ENCODE measurements at places on chromosomes 2 and 18.

DNA sequence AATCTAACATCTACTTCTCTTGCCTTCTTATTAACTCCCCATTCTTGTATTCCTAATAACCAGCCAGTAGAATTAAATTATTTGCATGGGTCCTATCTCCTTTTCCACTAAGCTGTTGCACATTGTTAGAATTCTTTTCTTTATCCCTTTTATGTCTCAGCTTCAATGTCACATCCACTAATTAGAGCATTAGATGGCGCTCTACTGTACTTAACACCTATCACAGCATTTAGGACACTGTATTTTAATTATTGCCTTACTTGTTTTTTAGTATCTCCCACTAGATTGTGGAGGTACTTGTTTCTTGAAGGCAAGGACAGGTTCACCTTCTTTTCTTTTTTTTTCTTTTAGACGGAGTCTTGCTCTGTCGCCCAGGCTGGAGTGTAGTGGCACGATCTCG is 3.8 kb downstream of the LIPT1 start:
- DNase-seq = no peak

GRCh38 chr2:51324051-51324450 is 292.1 kb upstream of the NRXN1 start:
- no peak for DNase-seq

DNA sequence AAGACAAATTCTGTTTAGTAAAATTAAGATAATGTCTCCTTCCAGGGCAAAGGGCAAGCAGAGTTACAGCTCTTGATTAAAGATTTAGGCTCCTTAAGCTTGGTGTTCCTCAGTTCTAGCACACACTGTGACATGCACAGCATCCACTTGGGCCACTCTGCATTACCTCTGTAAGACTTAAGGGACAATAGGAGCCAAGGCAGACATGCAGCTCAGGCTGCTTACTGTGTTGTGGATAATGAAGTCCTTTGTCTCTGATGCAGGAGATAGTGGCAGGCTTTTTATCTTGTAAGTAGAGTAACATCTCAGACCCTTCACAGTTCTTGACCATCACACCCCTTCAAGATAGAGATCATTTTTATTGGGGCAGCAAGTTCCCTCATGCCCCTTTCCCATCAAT is 31.2 kb downstream of the RBM45 start:
- DNase-seq = no peak

- DNase-seq = no peak
Measured at GRCh38 chr18:76145521-76146376, 349.3 kb downstream of the ZNF516 start.

DNA sequence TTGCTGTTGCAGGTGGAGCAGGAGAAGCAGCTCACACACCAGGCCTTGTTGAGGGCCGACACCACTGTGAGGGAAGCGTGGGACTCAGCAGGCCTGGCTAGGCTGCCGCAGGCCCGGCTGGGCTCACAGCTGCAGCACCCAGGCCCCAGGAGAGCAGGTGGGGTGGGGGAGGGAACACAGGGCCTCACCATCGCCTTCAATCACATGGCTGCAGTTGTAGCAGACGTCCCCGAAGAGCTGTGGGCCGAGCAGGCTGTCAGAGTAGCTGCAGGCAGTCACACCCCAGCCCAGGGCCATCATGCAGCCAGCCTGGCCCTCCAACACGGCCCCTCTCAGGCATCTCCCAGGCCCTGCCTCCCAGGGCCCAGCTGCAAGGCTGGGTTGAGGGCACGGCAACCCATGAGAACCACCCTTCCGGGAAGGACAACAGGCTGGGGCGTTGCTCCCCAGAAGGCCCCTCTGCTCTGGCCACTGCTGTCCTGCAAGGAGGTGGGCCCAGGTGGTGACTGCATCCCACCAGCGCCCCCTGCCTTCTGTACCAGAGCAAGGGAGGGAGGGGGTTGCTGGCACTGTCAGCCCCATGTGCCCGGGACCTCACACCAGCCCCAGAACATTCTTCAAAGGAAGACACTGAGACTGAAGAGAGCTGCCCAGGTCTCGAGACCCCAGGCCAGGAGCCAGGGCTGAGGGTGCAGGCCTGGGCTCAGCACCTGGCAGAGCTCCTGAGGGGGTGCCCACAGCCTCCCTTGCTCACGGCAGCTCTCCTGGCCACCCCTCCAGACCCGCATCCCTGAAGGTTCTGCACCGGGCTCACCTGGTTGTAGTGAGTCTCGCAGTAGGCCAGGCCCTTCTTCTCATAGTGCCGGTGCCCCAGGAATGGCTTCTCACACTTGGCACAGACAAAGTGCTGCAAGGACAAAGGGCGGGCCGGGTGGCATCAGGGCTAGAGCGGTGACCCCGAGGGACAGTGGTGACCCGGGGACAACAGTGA is 5.6 kb upstream of the GPR17 start:
- no peak for DNase-seq

- no peak for DNase-seq
Measured at GRCh38 chr2:239285071-239285931, 115.5 kb downstream of the HDAC4 start.

DNA sequence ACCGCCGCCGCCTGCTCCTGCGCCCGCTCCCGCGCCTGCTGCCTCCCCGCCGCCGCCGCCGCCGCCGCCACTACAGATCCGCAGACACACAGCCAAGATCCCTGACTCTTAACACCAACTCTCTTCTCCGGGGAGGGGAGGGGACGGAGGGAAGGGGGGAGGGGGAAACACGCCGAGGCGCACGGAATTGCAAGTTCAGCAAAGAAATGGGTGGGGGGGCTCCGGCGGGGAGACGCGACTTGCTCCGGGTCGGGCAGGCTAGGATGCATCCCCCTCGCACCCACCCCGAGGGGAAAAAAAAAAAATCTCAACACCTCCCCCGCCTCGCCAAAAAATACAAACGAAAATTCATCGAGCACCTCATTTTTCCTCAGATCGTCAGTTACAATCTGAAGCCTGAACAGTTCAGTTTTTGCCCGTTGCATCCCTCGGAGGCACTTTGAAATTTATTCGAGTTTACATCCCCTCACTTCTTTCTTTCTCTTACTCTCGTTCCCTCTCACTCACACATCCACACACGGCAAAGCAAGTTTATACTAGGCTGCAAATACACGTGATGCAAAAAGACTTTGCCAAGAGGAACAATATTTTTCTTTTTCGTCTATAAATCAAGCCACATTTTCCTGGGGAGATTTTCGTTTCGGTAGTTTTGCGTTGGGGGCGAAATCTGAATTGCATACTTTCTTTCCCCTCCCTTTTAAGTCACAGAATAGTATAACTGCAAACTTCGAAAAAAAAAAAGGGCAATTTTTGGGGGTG is at the start of gene TCF4:
TSS of gene TCF4 (minus strand) at position 82 of the 759 bp plus-strand sequence. CDS start 1,076 bp downstream, outside the sequence.
- no peak for DNase-seq

DNA sequence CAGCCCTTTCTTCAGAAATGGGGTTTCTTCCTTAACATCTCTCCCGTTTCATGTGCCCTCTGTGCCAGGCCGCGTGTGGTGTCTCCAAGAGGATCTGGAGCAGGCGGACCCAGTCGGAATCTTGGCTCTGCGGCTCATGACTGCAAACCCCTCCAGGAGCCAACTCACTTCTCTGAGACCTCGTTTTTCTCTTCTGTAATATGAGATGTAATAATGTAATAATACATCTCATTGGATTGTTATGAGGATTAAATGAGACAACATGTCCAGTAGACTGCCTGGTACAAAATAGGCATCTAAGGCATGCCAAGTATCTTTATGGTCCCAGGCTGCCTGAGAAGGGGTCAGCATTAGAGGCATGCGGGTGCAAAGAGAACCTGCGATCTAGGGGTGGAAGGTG is 221.3 kb upstream of the REV1 start:
- no peak for DNase-seq

- no peak for DNase-seq
Measured at GRCh38 chr2:119109866-119110265, 48.7 kb downstream of the C1QL2 start.

- DNase-seq = no peak
Measured at GRCh38 chr2:190627448-190628412, 21.2 kb upstream of the NAB1 start.

DNA sequence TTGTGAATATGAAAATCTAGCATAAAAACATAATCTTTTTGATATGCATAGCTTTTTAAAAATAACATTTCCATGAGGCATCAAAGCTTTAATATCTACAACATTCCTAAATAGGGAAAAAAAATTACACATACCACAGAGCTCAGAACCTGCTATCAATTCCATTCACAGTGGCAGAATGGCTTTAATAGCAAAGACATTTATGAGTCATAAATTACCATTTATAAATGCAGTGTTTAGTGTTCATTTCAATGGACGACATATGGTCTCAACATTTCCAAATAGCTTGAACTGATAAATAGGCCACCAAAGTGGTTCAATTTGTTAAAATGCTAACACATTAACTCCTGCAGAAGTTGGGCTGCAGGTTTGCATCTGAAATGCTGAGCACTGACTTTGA is 600.6 kb upstream of the SETBP1 start:
- DNase-seq = no peak

- DNase-seq = no peak
Measured at GRCh38 chr18:43590182-43590903, 313.1 kb upstream of the SYT4 start.

- DNase-seq = no peak
Measured at GRCh38 chr2:118902266-118903028, 39.5 kb upstream of the MARCO start.

DNA sequence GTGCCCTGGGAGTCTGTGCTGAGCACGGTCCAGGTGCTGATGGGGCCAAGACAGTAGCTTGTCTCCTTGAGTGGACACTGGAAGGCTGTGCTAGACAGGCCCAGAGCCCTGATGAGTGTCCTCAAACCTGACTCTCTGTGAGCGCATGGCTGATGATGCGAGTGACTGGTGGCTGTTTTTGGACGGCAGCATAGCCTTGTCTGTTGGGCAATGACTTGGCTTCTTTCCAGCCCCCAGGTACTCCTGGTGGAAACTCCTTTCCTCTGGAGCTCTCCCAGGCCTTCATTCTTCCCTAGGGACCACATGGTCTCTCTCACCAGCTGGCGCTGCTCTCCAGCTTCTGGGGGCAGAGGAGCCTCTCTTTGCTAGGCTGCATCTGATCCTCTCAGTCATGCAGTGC is 207.6 kb upstream of the SMIM21 start:
- DNase-seq = no peak

DNA sequence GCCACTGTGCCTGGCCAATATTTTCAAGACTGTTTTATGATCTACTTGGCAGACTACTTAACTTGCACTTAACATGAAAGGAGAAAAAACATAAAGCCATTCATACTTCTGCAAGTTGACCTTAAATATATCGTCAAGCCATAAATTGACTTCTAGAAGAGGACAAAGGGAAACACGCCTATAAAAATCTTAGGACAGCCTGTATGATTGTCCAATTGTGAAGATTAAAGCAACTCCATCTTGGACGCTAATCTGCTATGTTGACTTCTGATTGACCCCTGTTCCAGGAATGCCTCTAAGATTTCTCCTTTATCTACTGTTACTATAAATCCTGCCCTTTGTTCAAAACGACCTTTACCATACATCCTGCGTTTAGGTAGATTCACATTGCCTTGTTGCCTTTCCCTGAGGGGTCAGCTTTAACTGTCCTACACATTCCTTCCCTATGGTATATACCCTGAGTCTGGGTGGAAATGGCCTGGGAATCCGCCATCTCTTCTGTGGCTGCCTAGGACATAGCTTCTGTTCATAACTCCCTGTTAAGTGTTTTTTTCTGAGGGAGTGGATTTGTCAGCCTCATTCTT is 40.2 kb upstream of the SLC35F5 start:
- no peak for DNase-seq

- DNase-seq = no peak
Measured at GRCh38 chr18:8603663-8604520, 5.3 kb upstream of the RAB12 start.

- DNase-seq = no peak
Measured at GRCh38 chr2:123359636-123360035, 665.5 kb upstream of the CNTNAP5 start.

Measured in GOT3 (cell line).